ENCODE measurements at places on chromosomes 3 and 15. TPM values are rescaled to one million over a fixed set of nuclear protein-coding genes. Genes with fewer than 3 reads are reported as not detected.

DNA sequence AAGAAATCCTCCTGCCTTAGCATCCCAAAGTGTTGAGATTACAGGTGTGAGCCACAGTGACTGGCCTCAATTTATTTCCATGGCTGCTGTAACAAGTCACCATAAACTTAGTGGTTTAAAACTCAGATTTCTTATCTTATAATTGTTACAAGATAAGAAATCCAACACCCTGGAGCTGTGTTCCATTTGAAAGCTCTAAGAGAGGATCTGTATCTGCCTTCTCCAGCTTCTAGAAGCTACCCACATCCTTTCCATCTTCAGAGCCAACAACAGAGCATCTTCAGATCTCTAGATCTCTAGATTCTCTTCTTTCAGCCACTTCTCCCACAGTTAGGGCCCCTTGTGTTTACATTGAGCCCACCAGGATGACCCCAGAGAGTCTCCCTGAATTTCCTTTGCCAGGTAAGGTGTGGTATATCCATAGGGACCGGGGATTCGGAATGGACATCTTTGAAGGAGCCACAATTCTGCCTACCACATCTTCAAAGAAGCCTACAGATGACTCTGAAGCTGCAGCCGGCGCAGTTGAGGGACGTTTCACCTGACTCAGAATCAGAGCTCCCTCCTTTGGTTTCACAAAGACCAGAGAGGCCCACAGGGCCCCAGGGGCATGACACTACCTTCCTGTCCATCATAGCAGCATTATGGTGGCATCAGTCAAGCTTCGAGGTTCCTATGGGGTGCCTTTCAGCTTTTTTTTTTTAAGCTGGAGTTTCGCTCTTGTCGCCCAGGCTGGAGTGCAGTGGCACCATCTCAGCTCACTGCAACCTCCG lies 87.0 kb upstream of the IGF1R start:
- DNase-seq = no peak

- DNase-seq = no peak
These were observed 16.5 kb upstream of the TIMP4 start for GRCh38 chr3:12175137-12175593.

Gene CLDN18
- 0.28 TPM for total RNA-seq

Gene TNIK
- 9.0 TPM for total RNA-seq

Gene ISLR
- total RNA-seq = 6.9 TPM

Gene TSEN2
- 14.8 TPM for total RNA-seq
